ENCODE measurements at places on chromosomes 6 and 20.

GRCh38 chr20:36454698-36455427 is 86.5 kb upstream of the MYL9 start:
- no peak for DNase-seq

DNA sequence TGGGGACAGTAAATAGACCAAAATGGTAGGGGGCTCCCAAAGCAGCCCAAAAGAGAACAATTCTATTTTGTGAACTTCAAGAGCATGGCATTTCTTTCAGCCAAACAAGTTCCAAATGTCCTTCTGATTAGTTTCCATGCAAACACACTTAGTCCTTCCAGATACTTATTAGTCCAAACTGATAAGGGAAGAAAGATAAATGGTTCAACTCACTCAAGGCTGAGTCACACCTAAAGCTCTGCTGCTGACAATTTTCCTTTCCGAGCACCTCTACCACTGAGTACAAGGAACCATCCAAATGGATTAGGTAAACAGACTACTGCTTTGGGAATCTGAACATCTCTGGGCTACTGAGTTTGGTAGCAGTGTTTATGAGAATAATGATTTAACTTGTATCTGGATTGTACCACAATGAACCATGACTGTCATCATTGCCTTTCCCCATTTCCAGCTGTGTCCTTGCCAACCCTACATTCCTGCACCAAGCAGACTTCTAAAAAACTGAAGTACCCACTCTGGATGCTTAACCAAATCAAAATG is 71.2 kb downstream of the TNFRSF21 start:
- DNase-seq, result no peak

DNA sequence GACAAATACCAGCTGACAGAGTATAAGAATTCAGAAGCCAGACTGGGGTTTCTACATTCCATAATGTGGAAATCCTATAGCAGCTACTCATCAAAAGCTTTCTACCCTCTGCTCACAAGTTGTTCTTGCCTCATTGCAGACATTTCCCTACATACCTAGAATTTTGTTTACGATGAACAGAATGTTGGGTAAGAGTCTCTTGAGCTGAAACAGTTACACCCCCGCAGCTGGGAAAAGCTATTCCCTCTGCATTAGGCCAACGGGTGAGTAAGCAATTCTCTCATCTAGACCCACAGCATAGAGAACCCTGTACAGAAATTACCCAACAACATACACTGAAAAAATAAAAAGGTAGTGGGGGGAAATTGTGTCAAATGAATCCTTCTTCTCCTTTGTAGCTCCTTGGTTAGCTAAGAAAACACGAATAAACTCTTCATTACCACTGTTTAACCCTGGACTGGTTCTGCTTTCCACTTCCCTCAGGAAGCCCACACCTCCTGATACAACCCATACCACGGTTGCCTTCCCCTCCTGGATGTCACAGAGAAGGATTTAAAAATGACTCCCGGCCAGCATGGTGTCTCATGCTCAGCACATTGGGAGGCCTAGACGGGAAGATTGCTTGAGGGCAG is 215.0 kb upstream of the SHLD1 start:
- DNase-seq, result peak; percentile 91

DNA sequence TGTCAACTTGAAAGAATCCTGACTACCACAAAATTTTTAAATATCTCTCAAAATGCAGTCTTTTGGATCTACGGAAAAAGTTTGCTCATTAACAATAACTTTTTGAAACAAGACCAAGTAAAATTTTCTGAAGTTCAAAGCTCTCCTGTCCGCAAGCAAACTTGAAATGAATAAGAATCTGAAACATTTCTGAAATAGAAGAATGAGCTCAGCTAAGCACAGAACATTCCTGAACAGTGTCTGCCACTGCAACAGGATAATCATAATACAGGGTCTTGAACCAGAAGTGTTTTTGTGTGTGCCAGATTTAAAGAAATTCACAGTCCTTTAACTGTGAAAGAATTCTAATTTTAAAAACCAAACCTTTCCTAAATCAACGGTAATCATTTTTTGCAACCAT is 49.1 kb upstream of the TASP1 start:
- no peak for DNase-seq

GRCh38 chr6:168226061-168226752 is 93.4 kb downstream of the DACT2 start:
- no peak for DNase-seq

- no peak for DNase-seq
Measured at GRCh38 chr20:19130613-19130984, 81.8 kb upstream of the SLC24A3 start.

- DNase-seq, result no peak
Measured at GRCh38 chr6:502761-503160, 111.2 kb downstream of the IRF4 start.

DNA sequence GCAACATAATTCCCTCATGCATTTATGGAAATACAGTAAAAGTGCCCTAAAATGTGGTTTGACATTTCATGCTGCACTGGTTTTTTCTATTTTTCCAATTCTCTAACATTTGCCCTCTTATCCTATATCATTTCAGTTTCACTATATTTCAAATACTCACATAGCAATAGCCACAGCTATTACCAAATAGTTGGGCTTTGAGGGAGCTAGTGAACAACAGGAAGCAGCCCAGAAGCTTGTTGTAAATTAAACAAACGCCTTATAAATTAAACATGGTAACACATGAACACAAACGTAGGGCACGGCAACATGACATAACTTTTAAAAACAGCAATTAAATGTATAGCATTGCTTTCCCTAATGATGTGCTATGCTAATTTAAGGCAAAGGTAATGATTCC is 469.0 kb downstream of the CDC5L start:
- DNase-seq, result no peak

DNA sequence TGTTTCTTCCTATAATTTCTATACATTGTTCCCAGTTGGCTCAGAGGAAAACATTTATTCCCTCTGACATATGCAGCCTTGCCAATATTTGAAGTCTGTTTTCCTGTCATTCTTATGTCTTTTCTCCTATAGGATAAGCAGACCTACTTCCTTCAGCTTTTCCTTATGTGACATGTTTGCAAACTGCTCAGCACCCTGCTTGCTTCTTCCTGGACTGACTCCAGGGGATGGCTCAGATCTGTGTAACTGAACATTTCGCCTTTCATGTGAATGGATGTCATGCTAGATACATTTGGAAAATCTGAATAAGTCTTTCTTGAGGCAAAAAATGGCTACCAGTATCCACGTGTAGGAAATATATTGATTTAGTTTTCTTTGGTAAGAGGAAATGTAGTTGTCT is 113.2 kb downstream of the CARMIL1 start:
- no peak for DNase-seq

DNA sequence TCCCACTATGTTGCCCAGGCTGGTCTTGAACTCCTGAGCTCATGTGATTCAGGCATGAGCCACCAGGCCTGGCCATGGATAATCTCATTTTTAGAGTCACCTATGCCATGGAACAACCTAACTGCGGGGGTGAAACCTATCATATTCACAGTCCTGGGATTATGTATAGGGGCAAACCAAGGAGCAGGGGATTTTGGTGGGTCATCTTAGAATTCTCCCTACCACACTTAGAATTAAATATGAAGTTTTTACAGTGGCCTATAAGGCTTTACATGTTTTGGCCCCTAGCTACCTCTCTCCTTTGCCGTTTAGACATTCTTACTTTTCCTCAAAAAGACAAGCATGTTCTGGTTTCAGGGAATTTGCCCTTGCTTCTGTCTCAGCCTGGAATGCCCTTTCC is 20.6 kb upstream of the VEGFA start:
- no peak for DNase-seq

GRCh38 chr6:158211273-158212055 is 43.3 kb downstream of the GTF2H5 start:
- DNase-seq, result no peak

GRCh38 chr6:39840781-39841180 is 48.6 kb downstream of the DAAM2 start:
- DNase-seq, result no peak

- peak; percentile 50 for DNase-seq
Measured at GRCh38 chr20:47038566-47039560, 144.2 kb downstream of the EYA2 start.

All from suppressor macrophage treated with lipopolysaccharide for 1 hour (primary cell).